Stomach (tissue), 19 donors: ENCODE measurements at places on chromosomes 4 and X. TPM values are rescaled to one million over a fixed set of nuclear protein-coding genes. Genes with fewer than 3 reads are reported as not detected.

LANCL3 gene
- total RNA-seq: 0.58 TPM

TMPRSS11B gene
- not detected for total RNA-seq

FAM47A gene
- total RNA-seq: not detected

MAEA gene
- 34.0 TPM for total RNA-seq

RTL9 gene
- total RNA-seq: not detected

DNA sequence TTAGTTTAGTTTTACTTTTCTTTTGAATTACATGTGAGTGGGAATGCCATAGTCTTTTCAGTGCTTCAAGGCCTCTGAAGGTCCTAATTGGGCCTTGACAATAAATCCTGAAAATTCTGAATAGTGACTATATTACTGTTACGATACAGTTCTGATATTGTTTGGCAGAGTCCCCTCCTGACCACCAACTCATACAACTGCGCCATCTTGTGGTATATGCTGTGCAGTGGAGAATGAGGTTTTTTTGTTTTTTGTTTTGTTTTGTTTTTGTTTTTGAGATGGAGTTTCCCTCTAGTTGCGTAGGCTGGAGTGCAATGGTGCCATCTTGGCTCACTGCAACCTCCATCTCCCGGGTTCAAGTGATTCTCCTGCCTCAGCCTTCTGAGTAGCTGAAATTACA, 56.6 kb upstream of the CHRDL1 start:
- DNase-seq: peak; percentile 28
- H3K27me3 ChIP-seq: no peaks in the 10 kb centered on the region
- H3K4me1 ChIP-seq: no peaks in the 10 kb centered on the region
- H3K27ac ChIP-seq: no peak overlapping the region
- no peaks in the 10 kb centered on the region for H3K36me3 ChIP-seq

DNA sequence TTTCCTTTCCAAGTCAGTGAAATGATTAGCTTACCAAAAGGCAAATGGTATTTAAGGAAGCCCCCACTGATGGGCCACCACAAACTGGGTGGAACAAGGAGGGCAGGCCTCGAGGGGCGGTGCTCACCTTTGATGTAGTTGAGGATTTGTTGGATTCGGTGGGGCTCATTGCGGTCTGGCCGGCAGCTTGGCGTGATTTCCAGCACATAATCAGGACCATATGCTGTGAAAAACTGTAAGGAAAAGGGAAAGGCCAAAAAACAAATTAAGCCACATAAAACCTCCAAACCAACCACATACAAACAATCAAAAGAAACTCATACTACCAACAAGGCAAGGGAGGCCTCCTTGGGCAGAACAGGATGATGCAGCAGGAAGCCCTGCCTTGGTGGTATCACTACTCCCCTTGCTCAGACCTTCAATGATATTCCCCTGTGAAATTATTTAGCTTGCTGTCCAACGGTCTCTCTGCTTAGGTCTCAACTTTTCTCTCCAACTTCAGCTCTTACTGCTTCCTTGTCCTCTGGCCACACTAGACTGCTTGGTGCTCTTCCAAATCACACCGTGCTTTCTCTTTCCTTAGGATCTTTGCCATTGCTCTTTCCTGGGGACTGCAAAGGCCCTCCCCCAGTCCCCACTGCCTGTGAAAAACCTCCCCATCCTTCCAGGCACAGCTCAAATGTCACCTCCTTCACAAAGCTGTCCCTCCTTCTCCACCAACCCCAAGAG, 46.1 kb upstream of the CITED1 start:
- H3K4me1 ChIP-seq: no peaks in the 10 kb centered on the region
- peak; percentile 33 for DNase-seq
- no peak overlapping the region for H3K27ac ChIP-seq
- H3K36me3 ChIP-seq: peaks cover 28% of the 10 kb centered on the region

DNA sequence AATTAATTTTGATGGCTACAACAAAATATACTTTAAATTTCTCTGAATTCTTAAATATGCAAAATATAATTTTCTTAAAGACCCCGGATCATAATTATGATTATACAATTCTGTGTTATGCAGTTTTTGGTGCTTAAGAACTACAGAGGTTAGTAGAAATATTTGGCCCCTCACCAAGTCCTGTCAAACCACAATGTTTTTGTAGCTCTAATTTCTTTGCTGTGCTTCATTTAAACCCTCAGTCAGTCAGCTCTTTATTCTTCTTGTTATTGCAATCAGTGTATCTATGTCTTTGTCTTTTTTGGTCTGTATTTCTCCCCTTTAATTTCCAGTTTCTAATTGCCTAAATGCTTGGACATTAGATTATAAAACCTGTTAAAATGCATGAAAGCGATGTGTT, 186.1 kb downstream of the CAMK2D start:
- no peaks in the 10 kb centered on the region for H3K36me3 ChIP-seq
- peaks cover 30% of the 10 kb centered on the region for H3K4me1 ChIP-seq
- H3K27ac ChIP-seq: no peak overlapping the region
- no peak for DNase-seq
- H3K27me3 ChIP-seq: no peaks in the 10 kb centered on the region

DNA sequence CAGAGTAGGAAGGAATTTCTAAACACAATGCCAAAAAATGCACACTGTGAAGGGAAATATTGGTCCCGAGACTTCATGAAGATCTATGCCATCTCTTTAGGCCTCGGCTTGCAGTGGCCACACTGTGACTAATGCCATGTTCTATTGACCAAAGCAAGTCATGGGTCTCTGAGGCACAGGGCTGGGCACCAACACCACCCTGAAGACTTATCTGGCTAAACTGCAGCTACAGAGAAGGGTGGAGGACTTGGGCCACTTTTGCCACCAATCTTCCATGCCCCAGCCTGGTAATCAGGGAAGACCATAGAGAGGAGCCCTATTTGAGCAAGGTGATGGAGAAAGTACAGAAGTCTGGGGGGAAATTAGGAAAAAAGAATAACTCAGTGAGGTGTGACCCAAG, 42.1 kb downstream of the HMX1 start:
- H3K27me3 ChIP-seq: no peaks in the 10 kb centered on the region
- H3K4me1 ChIP-seq: no peaks in the 10 kb centered on the region
- H3K4me3 ChIP-seq: no peak overlapping the region

DNA sequence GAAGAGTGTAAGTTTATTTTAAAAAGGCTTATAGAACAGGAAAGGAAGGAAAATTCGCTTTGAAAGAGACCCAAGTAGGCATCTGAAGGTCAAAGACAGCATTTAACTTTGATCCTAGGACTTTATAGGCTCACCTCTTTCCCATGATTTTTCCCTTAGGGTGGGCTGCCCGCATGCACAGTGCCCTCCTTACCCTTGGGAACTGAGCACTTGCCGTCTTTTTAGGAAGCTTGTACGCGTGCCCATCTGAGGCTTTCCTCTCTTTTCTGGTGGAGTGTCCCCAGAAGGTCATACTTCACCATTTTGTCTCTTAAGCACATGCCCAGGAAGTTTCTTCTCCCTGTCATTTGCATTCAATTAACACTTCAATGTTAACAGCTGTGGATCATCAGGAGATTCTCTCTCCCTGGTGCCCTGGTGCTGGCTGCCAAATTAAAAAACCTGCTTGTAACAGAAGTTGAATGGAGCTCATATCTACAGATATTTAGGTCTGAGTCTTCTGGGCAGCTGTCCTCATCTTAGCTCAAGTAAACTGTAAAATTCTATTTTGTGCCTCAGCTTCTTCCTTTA, 38.4 kb upstream of the IL9R start:
- no peaks in the 10 kb centered on the region for H3K27me3 ChIP-seq
- no peaks in the 10 kb centered on the region for H3K4me1 ChIP-seq
- H3K27ac ChIP-seq: no peak overlapping the region
- no peak overlapping the region for H3K4me3 ChIP-seq
- DNase-seq: no peak
- no peaks in the 10 kb centered on the region for H3K36me3 ChIP-seq

- no peaks in the 10 kb centered on the region for H3K36me3 ChIP-seq
- H3K27me3 ChIP-seq: no peaks in the 10 kb centered on the region
- H3K27ac ChIP-seq: no peak overlapping the region
- no peak for DNase-seq
- no peaks in the 10 kb centered on the region for H3K4me1 ChIP-seq
Measured at GRCh38 chrX:147738265-147738664, 173.5 kb upstream of the FMR1 start.

DNA sequence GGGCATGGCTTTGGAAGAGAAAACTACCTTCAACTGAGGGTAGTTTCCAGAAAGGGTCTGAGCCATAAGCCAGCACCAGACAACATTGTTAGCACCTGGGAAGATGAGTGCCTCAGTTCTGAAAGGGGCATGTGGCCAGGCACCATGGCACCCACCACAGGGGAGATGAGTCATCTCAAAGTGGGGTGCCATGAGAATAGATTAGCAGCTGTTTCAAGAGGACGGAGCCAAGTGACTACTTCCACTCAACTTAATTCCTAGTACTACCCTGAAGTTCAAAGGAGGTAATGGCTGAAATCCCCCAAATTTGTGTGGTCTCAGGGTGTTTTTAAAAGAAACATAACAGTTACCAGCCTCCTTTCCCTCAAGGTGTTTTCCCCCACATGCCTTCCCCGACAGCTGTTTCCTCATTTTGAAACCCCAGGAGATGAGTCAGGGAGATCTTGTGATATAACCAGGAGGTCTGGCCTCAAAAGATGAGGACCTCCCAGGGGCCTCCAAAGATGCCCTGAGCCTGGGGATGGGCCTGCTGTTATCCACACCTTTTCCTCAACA, 27.8 kb upstream of the FTHL17 start:
- no peaks in the 10 kb centered on the region for H3K4me1 ChIP-seq
- no peak overlapping the region for H3K4me3 ChIP-seq
- no peaks in the 10 kb centered on the region for H3K27me3 ChIP-seq
- H3K36me3 ChIP-seq: no peaks in the 10 kb centered on the region

- DNase-seq: no peak
- no peaks in the 10 kb centered on the region for H3K36me3 ChIP-seq
- no peak overlapping the region for H3K4me3 ChIP-seq
Measured at GRCh38 chr4:17705107-17705506, 76.3 kb downstream of the FAM184B start.

DNA sequence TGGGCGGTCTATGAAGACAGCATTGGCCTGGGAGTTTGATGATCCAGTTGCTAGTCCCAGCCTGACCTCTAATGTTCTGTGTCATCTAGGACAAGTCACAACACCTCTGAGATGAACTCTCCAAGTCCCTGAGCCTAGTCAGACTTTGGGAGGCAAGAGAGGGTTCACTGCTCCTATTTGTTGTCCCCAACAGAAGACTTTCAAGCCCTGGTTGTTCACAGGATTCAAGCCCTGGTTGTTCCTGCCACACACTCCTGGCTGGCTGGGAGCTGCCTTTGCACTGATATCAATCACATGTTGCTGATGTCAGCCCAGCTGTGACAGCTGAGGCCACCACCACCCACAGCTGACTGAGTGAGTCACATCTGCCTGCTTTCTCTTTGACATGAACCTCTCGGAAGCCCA, 253.2 kb upstream of the RASGEF1B start:
- H3K27ac ChIP-seq: no peak overlapping the region
- H3K4me1 ChIP-seq: peaks cover 30% of the 10 kb centered on the region
- DNase-seq: peak; percentile 80
- no peak overlapping the region for H3K4me3 ChIP-seq
